ENCODE measurements at places on chromosomes 13 and 19.

DNA sequence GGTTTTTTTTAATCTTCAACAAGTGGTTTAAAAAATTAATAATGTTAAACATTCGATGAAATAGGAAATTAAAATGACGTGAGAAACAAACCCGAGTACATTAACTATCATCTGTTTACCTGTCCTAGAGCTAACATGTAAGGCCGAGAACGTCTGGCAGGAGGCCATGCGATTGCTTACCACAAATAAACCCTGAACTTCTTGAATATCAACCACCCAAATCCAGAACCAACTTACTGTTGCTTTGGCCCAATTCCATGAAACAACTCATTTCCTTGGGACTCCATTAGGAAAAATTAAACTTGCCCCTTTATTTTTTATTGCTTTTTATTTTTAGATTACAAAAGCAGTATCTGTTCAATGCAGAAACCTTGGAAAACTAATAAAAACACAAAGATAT lies 228.9 kb upstream of the IRS2 start:
- no peak for DNase-seq

DNA sequence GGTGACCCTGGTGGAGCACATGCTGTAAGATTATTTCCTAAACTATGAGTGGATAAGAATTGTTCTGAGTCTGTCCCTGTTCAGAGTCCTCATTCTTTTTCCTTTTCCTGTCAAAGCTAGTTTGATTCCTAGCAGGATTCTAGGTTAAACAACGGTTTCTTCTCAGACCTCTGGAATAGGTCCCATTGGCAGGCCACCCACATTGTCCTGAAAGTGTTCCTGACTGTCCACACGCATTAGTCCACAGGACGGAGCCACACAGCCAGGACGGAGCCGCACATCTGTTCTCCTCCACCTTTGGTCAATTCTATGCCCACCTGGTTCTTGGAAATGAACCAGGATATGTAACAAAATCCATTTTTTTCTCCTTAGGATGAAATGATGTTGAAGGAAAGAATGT lies 46.1 kb downstream of the ANKRD10 start:
- DNase-seq: no peak

- no peak for DNase-seq
Measured at GRCh38 chr19:2984215-2984528, 6.8 kb downstream of the TLE6 start.

GRCh38 chr13:36862722-36863121 lies 43.7 kb downstream of the RFXAP start:
- DNase-seq: no peak

DNA sequence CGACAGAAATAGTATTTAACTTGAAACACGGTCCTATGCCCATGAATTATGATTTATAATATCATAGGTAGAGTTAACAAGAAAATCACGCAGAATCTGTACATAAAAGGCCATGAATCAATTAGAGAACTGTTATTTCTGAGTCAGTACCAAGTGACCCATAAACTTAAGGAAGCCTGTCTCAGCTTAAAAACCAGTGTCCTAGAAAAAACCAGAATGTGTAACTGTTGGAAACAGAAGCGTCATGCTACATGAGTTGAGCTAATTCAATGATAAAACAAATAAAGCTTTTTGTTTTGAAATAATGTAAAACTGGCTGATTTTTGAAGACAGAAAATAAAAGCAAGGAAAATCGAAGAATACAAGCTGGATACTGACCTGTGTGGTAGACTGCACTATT lies 34.8 kb upstream of the SGCG start:
- no peak for DNase-seq

DNA sequence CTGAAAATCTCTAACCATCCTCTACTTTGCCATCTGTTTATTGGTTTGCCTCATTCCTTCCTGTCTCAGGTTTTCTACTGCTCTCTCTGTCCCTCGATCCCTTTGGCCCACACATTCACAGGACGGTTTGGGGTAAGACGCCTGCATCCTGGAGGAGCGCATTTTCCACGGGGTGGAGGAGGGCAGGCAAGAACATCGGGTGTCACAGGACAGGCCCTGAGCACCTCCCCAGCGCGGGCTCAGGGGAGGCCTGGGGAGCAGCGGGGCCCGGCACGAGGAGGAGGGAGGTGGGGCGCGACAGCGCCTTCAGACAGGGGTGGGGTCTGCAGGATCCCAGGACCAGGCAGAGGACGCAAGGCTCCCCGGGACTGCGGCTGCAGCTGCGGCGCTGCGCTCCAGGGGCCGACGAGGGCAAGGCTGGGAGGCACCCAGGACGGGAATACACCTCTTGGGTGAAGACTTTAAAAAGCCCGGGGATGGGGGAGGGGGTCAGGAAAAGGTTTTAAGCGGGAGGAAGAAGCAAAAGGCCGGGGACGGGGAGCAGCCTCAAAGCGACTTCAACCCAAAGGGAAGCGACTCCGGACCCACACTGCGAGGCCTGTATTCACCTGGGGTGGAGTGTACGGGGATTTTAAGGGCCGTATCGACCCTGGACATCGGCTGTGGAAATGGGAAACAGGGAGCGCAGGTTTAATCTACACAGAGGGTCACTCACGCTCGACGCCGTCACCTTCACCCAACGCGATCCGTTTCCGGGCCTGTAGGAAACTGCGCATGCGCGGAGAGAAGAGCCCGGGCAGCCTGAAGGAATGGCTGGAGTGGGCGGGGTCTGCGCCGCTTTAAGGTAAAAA lies at the start of gene ZNF415:
Gene ZNF415, minus strand, starts transcription at position 770 of the 851 bp plus-strand sequence. CDS start 10,234 bp downstream, outside the sequence.
- peak; percentile 39 for DNase-seq

DNA sequence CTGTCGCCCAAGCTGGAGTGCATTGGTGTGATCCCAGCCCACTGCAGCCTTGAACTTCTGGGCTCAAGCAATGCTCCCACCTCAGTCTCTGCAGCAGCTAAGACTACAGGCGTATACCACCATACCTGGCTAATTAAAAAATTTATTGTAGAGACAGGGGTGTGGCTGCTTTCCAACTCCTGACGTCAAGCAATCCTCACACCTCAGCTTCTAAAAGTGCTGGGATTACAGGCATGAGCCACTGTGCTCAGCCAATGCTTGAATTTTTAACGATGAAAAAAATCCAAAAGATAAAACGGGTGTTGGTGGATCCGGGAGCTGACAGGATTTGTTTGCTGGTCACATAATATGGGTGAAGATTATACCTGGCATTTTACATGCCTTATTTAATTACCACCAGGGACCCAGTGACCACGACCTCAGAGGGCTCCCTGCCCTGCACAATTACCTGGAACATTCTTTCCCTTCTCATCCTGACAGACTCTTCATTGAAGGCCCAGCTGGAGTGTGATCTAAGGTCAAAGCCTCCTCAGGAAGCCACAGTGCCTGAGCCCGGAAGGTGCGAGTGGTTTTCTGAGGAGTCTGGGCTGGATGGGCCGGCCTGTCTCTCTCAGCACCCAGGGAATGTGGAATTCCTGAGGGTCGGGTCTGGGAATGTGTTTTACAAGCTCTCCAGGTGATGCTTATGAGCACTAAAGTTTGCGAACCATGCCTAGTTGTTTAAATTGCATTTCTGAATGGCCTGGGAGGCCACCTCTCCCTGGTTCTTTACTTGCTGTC lies 193.3 kb downstream of the USP12 start:
- no peak for DNase-seq

DNA sequence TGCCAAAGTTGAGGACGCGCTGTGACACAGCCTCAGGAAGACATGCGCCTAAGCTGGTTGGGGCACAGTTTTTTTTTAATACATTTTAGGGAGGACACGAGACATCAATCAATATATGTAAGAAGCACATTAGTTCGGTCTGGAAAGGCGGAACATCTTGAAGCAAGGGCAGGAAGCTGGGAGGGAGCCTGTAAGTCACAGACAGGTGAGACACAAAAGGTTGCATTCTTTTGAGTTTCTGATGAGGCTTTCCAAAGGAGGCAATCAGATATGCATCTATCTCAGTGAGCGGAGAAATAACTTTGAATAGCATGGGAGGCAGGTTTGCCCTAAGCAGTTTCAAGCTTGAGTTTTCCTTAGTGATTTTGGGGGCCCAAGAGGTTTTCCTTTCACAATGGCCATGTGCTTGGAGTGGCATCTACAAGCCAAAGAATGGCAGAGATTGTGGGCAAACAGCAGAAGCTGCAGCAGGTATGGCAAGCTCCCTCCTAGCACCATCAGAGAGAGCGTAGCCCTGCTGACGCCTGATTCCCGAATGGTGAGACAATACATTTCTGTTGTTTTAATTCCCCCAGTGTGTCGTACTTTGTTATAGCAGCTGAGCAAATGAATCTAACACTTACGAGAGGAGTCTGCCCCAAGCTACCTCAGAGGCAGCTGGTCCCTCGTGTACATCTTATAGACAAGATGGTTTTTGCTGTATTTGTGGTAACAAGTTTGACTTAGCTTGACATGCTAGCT lies 99.5 kb upstream of the TMTC4 start:
- no peak for DNase-seq

DNA sequence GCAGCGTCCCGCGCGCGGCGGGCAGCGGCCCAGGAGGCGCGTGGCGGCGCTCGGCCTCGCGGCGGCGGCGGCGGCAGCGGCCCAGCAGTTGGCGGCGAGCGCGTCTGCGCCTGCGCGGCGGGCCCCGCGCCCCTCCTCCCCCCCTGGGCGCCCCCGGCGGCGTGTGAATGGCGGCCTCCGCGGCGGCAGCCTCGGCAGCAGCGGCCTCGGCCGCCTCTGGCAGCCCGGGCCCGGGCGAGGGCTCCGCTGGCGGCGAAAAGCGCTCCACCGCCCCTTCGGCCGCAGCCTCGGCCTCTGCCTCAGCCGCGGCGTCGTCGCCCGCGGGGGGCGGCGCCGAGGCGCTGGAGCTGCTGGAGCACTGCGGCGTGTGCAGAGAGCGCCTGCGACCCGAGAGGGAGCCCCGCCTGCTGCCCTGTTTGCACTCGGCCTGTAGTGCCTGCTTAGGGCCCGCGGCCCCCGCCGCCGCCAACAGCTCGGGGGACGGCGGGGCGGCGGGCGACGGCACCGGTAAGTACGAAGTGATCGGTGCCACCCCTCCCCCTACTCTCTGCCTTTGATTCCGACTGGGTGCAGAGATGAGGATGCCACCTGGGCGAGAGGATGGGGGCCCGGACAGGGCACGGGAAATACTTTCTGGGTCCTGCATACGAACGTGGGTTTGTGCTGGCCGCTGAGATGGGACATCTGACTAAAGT lies 874 bp downstream of the TRIM28 start:
- peak; percentile 72 for DNase-seq

DNA sequence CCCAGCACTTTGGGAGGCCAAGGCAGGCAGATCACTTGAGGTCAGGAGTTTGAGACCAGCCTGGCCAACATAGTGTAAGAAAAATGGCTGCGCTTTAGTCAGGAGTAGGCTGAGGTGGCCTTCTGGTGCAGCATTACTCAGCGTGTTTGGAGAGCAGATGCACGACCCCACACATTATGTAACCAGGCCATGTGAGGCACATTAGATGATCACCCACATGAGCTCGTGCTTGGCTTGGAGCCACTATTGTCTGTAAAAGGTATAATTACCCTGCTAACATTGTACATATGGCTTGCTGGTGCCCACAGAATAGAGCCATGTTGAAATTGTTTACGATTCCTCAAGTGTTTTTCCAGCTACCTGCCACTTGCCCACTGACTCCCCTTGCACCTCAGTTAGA lies 24.0 kb upstream of the SCEL start:
- no peak for DNase-seq

- no peak for DNase-seq
Measured at GRCh38 chr13:46126056-46126455, 21.2 kb upstream of the CPB2 start.

DNA sequence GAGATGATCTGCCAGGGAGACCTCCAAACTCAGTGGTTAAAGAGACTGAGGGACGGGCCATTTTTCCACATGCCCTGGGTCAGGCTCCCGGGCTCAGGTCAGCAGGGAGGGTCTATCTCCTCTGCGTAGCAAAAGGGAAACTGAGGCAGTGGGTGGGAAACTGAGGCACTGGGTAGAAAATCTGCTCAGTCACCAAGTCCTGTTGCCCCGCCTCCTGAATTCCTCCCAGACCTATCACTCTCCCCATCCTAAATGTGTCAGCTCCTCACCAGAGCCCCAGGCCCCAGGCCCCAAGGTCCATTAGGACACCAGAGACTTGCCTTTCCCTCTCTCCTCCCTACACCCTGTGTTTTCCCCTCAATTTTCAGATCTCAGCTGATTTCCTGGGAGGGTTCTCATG lies 2.4 kb downstream of the CD320 start:
- DNase-seq: no peak

DNA sequence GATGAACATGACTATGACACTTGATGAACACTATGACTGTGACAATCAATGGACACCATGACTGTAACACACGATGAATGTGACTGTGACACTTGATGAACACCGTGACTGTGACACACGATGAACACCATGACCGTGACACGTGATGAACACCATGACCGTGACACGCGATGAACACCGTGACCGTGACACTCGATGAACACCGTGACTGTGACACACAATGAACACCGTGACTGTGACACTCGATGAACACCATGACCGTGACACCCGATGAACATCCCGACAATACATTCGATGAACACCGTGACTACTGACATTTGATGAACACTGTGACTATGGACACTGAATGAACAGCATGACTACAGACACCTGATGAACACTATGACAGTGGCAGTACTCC lies 30.9 kb downstream of the ZFR2 start:
- no peak for DNase-seq

GRCh38 chr13:46492946-46493345 lies 60.0 kb upstream of the LRCH1 start:
- DNase-seq: no peak

DNA sequence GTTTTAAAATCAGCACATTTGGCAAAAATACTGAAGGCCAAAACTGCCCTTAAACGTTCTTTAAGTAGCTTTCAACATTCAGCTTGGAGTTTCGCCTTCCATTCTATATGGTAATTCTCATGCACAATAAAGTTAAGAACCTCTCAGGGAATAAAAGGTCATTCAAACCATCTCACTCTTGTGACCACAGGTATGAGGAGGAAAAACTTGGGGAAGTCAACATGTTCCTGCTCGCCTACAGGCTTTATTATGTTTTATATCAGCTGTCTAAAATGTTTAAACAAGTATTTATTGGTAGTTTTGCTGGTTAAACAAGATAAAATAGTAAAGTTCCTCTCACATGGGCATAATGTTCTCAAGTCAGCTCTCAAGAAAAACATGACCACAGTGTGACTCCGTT lies 19.9 kb upstream of the TM9SF2 start:
- no peak for DNase-seq

DNA sequence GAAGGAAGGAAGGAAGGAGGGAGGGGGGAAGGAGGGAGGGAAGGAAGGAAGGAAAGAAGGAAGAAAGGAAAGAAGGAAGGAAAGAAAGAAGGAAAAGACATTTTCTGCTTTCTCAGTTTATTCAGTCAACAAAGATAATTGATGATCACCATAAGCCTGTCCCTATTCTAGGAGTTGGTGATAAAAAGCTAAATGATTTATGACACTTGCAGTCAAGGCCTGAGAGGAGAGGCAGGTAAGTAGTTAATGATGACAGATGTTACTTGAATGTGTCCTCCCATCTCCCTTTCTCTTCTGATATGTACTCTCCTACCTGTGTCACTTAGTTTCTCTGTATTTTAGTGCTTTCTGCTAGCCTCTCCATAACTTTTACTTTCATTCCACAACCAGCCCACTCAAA lies 141.3 kb downstream of the SLITRK6 start:
- no peak for DNase-seq
